Activated CD4-positive, alpha-beta T cell treated with anti-CD3 and anti-CD28 coated beads, Interleukin-2, amount 10 ng/mL, durations not matched to agents 7 days and 5 days (primary cell): ENCODE measurements at places on chromosomes 5 and 9. TPM values are rescaled to one million over a fixed set of nuclear protein-coding genes. Genes with fewer than 3 reads are reported as not detected.

The IL17B gene
- not detected for total RNA-seq

The TAF11L12 gene
- total RNA-seq: not detected

The PFDN1 gene
- total RNA-seq: 70.5 TPM

The OSMR gene
- not detected for total RNA-seq

The CTXN3 gene
- total RNA-seq: not detected

The OBP2A gene
- not detected for total RNA-seq

The APC gene
- total RNA-seq: 25.7 TPM

The SPINK7 gene
- total RNA-seq: not detected

The PTGR1 gene
- 0.25 TPM for total RNA-seq

The PCDHAC1 gene
- not detected for total RNA-seq

The ODF2 gene
- 68.4 TPM for total RNA-seq

The MYMK gene
- total RNA-seq: not detected

The GBGT1 gene
- total RNA-seq: 2.7 TPM

The BRIX1 gene
- total RNA-seq: 33.3 TPM

The SLC22A4 gene
- total RNA-seq: not detected

The FBP2 gene
- total RNA-seq: not detected

The AIF1L gene
- total RNA-seq: 0.37 TPM

The ENHO gene
- total RNA-seq: not detected
